ENCODE measurements at places on chromosomes 12 and 14.

DNA sequence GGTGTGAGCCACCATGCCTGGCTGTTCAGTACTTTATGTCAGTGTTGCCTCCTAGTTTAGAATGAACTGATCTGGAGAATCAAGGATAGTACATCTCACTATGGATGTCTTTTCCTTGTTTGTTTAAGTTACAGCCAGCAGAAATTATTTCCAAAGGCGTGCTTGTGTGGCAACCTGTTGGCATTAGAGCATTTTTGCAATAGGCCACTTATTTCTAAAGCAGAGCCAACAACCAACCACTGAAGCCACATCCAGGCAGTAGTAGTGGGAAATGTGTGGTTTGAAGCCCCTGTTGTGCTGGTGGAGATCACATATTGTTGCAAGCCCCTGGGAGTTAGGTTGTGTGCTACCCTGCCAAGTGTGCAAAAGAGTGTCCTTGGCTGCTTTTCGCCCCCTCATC lies 3.7 kb downstream of the ANO6 start:
- no peak for DNase-seq

- DNase-seq = no peak
Measured at GRCh38 chr12:112489456-112489855, 70.7 kb downstream of the PTPN11 start.

DNA sequence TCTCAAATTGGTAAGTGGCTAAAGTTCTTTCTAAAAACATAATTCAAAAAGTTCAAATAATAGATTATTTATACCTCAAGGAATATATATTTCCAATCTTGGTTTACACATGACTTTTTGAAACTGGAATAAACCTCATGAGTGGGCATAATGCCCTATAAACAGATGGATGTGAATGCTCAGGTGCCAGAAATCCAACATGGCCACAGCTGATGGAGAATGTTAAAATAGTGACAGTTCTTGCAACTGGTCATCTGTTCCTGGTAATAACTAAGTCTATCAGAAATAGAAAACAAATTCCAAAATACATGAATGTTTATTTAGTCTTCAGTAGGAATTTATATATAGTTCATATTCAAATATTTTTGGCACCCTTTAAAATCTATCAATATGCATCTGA lies 21.6 kb upstream of the CNOT2 start:
- no peak for DNase-seq

DNA sequence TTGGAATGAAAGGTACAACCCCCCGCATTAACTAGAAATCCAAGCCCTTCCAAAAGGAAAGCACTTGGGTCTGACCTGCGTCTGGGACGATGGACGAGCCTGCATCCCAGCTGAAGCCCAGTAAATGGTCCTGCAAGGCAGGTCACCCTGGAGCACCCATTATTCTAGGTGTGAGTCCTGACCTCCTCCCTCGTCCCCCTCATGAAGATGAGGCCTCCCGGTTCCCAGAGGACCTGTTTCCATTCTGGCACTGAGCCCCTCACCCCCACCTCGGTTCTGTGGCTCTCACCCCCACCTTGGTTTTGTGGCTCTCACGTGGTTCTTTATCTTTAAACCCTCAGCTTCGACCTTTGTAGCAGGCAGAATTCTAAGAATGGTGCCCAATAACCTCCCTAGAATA lies 7.3 kb downstream of the IFI27 start:
- DNase-seq = no peak

DNA sequence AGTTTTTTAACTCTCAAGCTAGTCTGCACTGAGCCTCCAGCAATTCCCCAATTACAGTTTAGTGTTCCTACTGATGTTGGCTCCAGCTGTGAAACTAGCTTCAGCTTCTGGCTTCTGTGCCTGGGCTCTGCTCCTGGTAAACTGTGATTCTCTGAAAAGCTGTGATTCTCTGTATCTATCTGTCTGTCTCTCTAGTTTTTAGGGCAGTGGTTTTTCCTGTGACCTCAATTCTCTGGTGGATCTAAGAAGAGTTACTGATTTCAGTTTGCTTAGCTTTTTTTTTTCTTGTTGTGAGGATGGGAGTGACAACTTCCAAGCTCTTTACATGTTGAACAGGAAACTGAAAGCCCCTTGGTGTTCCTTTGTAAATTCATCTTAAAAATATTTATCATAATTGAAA lies 3.8 kb upstream of the HIF1A start:
- DNase-seq = no peak

DNA sequence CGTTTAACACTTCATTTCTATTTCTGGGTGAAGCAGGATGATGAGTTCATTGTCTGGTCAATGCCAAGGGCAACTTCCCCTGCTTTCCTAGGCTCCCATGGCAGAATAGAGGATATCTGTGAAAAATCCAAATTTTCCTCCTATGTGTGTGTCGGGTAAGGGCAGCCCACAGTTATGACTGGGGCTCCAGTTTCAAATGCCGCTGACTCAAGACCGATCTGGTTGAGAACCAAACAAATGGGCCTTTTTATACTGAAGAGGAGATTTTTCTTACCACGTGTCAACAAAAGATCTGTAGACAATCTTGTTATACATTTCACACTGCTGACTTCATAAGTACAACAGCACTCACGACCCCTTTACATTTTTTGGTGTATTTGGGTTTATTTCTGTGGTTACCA lies 120.8 kb downstream of the CHST11 start:
- DNase-seq = no peak

GRCh38 chr12:46657453-46658411 lies 168.1 kb downstream of the SLC38A4 start:
- DNase-seq = no peak

DNA sequence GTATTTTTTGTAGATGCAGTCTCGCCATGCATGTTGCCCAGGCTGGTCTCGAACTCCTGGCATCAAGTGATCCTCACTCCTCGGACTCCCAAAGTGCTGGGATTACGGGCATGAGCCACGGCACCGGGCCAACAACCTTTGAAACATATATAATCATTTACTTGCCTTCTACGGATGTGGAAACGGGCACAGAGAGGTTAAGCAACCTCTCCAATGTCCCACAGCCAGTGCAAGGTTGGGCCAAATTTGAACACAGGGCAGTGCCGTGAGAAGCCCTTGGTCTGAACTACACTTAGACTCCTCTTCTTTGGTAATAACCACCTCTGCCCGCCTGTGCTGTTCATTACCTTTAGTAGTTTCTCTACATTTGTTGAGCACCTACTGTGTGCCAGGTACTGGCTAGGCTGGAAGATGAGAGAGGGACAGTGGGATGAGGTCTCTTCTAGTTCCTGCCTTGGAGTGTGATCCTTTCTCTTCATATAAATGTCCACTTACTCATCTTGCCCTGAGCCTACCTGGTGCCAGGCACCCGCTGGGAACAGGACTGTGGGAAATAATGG lies 2.2 kb downstream of the DDX54 start:
- DNase-seq = no peak

DNA sequence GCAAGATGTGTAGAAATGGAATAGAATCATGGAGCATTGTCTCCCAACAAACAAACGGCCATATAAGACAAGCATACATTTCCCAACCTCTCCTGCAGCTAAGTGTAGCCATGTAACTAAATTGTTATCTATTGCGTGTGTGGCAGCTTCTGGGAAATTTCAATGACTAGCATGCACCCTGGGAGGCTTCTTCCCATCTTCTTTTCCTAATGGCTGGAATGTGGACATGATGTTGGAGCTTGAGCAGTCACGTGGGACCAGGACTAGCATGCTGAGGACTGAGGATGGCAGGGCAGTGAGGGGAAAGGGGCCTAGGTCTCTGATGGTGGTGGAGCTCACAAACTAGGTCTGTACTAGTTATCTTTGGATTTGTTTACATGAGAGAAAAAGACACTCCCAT lies 21.7 kb upstream of the CTDSP2 start:
- no peak for DNase-seq

Measured in amniotic stem cell (primary cell).